ENCODE measurements at places on chromosomes 12 and 14. TPM values are rescaled to one million over a fixed set of nuclear protein-coding genes. Genes with fewer than 3 reads are reported as not detected.

Gene MIP
- total RNA-seq = not detected

Gene MGAT4C
- total RNA-seq = not detected

Gene TNS2
- 0.78 TPM for total RNA-seq

Gene TAS2R30
- 1.6 TPM for total RNA-seq

Gene C14orf180
- total RNA-seq = not detected

Gene ACOT6
- not detected for total RNA-seq

Gene TAS2R13
- 0.23 TPM for total RNA-seq

Gene P2RX2
- total RNA-seq = not detected

Gene RILPL1
- total RNA-seq = 1.8 TPM

Gene CALM1
- total RNA-seq = 901 TPM

Gene C12orf60
- 2.4 TPM for total RNA-seq

Gene IL26
- 3.3 TPM for total RNA-seq

Gene CPSF2
- total RNA-seq = 74.5 TPM

Gene GZMH
- total RNA-seq = 11.0 TPM
